ENCODE measurements at places on chromosomes 5 and 9. TPM values are rescaled to one million over a fixed set of nuclear protein-coding genes. Genes with fewer than 3 reads are reported as not detected.

GRCh38 chr5:151598984-151599383 is 7.9 kb upstream of the FAT2 start:
- DNase-seq: no peak
- H3K36me3 ChIP-seq: no peaks in the 10 kb centered on the region
- H3K27ac ChIP-seq: no peak overlapping the region
- peaks cover 6% of the 10 kb centered on the region for H3K4me1 ChIP-seq
- H3K4me3 ChIP-seq: no peak overlapping the region

GRCh38 chr5:97545446-97545845 is 362.4 kb upstream of the RIOK2 start:
- no peaks in the 10 kb centered on the region for H3K4me1 ChIP-seq
- no peak for DNase-seq
- no peak overlapping the region for H3K27ac ChIP-seq
- no peak overlapping the region for H3K4me3 ChIP-seq

DNA sequence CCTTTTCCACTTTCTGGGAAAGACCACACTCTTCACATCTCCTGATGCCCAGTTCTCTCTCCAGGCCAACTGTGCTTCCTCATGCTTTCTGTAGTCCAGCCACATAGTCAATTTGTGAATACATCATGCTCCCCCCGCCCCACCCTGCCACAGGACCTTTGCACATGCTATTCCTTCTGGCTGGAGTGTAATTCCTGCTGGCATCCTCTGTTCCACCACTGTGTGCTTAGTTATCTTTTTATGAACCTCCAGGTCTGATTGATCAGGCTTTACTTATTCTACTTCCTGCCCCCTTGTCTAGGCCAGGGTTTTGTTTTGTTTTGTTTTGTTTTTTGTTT is 372.6 kb upstream of the RIOK2 start:
- no peak for DNase-seq
- H3K27me3 ChIP-seq: no peaks in the 10 kb centered on the region
- no peaks in the 10 kb centered on the region for H3K4me1 ChIP-seq
- no peak overlapping the region for H3K27ac ChIP-seq

SLC1A1 gene
- 1.2 TPM for total RNA-seq

SPINK4 gene
- total RNA-seq: not detected

DNA sequence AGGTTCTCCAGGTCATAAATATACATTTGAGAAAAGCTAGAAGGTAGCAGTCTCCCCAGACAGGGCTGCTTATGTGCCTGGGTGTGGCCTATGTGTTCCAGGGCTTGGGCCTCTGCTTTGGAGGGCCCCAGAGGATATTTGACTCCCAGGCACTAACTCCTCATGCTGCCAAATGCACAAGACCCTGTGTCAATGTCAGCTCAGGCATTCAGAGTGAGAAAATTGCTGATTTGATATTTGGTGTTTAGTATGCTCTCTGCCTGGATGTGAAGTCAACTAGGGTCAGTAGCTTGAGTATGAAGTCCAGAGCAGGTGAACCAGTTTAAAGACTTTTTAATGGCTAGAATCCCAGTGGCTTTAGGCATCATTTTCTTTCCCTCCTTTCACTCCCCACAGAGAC is 57.5 kb upstream of the IL7R start:
- no peaks in the 10 kb centered on the region for H3K36me3 ChIP-seq
- H3K27ac ChIP-seq: no peak overlapping the region
- H3K27me3 ChIP-seq: no peaks in the 10 kb centered on the region

DNA sequence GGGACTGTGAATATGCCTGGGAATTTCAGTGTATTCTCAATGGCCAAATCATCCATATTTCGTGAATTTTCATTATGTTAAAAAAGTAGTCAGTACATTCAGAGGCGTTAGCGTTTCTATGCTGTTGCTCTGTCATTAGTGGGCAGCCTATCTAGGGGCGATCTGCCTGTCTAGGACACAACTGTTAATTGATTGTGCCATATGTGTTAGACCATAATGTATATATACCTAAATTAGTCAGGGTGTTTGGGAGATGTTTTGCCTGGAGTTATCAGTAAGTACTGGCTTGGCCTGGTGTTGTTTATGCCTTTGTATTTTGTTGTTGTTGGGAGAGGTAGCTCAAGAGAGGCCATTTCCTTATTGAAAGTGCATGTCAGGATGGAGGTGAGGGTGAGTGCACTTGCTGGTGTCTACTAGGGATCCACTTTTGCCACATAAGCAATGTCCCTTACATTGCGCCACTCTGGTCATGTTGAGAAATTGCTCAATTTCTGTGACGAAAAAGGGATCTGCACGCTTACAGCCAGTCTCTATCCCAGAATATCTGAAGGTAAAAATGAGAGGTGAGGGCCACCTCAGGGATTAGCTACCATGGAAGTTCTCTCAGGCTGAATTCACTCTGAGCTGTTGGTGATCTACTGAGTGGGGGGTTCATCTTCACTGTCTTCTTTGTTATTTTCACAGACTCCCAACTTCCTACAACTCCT is 123.3 kb downstream of the ST8SIA4 start:
- no peak overlapping the region for H3K27ac ChIP-seq
- no peak for DNase-seq
- no peak overlapping the region for H3K4me3 ChIP-seq
- no peaks in the 10 kb centered on the region for H3K27me3 ChIP-seq
- H3K4me1 ChIP-seq: no peaks in the 10 kb centered on the region
- H3K36me3 ChIP-seq: no peaks in the 10 kb centered on the region

DNA sequence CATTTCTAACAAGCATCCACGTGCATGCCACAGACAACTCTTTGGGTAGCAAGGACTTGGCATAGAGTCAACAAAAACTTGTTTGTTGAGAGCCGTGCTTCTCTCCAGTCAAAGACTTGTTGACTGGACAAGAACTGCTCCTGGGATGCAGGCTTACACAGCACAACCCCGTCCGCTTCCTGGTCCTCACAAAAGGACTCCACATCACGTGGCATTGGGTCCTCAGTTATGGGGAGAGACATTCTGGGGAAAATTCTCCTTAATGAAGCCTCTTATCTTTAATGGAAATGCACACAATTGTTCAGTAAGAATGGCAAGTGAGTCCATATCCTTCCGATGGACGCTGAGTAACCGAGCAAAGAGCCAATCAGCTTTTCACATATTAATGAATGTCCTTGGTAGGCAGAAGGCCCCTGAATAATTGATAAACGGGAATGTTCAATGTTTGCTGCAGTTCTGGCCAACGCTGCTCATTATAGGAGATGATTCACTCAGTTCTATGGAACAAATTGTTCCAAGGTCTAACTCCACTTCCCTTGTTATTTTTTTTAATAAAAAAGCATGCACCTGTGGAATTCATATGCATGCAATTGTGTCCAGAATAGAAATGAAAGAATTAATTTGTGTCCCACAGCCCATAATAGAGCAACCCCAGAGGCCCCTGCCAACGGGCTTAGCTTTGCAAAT is 97.0 kb upstream of the ZNF366 start:
- no peaks in the 10 kb centered on the region for H3K27me3 ChIP-seq
- no peak for DNase-seq
- no peaks in the 10 kb centered on the region for H3K36me3 ChIP-seq
- H3K4me3 ChIP-seq: no peak overlapping the region
- H3K4me1 ChIP-seq: no peaks in the 10 kb centered on the region

DNA sequence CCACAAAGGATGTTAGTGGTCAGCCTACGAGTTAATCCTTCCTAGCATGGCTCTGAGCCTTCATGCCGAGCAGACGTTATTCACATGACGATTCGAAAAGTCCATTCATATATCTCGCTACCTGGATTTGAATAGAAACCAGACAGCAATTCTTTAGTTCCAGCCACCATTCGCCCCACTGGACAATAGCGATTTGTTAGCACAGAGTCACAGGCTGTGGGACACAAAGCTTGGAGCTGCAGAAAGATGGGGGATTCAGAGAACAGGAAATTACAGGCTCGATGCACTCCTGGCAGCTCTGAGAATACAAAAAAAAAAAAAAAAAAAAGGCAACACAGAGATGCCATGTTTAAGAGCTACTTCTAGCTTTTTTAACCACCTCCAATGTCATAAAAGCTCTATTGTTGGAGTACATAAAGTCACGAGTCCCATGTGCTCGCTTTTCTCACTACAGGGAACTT is 110.7 kb downstream of the NR6A1 start:
- no peak for DNase-seq
- peak overlapping the region; percentile 74 for H3K4me3 ChIP-seq
- H3K4me1 ChIP-seq: peaks cover 37% of the 10 kb centered on the region
- H3K27me3 ChIP-seq: no peaks in the 10 kb centered on the region
- H3K27ac ChIP-seq: peak overlapping the region; percentile 80
- no peaks in the 10 kb centered on the region for H3K36me3 ChIP-seq

- H3K36me3 ChIP-seq: no peaks in the 10 kb centered on the region
- no peak overlapping the region for H3K27ac ChIP-seq
- no peaks in the 10 kb centered on the region for H3K4me1 ChIP-seq
- DNase-seq: no peak
Observed at GRCh38 chr5:160837749-160838593, 14.0 kb downstream of the ATP10B start.

GRCh38 chr9:90343366-90343765 is 299.3 kb downstream of the DIRAS2 start:
- DNase-seq: no peak
- no peaks in the 10 kb centered on the region for H3K27me3 ChIP-seq
- H3K4me1 ChIP-seq: no peaks in the 10 kb centered on the region
- no peak overlapping the region for H3K27ac ChIP-seq

DNA sequence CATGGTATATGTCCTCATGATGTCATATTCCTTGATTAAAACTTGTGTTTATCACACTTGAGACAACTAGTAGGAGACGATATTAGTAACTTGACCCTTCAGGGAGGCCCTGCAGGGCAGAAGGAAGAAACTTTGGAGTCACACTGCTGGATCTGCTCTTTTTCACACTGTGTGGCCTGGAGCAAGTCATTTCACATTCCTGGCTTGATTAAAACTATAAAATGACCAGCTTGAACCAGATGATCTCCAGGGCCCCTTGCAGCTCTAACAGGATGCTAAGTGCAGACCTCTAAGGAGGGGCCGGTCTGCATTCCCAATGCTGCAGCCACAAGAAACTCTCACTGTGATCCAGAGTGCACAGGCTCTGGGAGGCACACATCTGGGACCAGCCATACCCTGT is 146.4 kb upstream of the ZNF366 start:
- H3K4me1 ChIP-seq: peaks cover under 1% of the 10 kb centered on the region
- H3K36me3 ChIP-seq: no peaks in the 10 kb centered on the region
- DNase-seq: no peak
- no peaks in the 10 kb centered on the region for H3K27me3 ChIP-seq

DNA sequence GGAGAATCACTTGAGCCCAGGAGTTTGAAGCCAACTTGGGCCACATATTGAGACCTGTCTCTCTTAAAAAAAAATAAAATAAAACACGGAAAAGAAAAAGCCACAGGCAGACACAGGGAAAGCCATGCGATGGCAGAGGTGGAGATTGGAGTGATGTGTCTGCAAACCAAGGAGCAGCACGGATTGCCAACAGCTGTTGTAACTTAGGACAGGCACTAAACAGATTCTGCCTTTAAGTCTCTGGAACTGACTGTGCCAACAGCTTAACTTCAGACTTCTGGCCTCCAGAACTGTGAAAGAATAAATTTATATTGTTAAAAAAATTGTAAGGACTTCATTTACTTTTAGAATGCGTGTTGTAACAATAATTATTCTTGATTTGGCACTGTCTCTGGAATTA is 318.5 kb upstream of the CHD1 start:
- no peak overlapping the region for H3K27ac ChIP-seq
- no peak for DNase-seq
- H3K36me3 ChIP-seq: no peaks in the 10 kb centered on the region
- H3K4me3 ChIP-seq: no peak overlapping the region
- no peaks in the 10 kb centered on the region for H3K27me3 ChIP-seq
